ENCODE measurements at places on chromosomes 2 and 18.

- DNase-seq, result no peak
These were observed 8.8 kb downstream of the PASK start for GRCh38 chr2:241140445-241140840.

GRCh38 chr2:128472789-128473174 is 154.1 kb upstream of the HS6ST1 start:
- DNase-seq, result no peak

DNA sequence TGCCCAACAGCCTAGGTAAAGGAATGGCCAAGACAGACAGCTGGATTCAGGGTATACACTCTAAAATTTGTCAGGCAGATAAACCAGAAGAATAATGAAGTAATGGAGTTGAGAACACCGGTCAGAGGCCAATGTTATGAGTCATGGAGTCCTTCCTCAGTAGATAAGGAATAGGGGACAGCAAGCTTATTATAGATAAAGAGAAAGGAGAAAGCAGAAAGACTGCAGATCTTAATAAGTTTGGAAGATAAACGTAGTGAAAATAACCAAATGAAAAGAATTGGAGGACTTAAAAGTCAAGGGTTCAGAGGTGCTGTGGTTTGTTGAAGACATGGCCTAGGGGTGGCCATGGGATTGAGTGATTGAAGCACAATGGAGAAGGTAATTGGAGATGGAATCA is 63.5 kb upstream of the NFE2L2 start:
- no peak for DNase-seq

DNA sequence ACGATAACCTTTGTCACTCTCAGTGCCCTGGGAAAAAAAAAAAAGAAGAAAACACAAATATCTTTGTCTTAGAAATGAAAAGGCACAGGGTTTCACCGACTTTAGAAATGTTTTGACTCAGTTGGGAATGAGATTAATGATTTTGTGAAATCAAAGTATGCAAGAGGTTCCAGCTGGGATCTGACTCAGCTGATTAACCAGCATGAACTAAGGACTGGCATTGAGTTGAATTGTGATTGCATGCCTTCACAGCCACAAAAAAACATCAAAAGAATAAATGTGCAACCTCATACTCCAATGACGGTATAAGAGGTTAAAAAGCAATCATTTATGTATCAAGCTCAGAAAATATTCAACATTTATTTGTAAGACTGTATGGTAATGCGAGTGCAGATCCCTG is 566.6 kb upstream of the DSEL start:
- DNase-seq, result no peak

- no peak for DNase-seq
These were observed 2.8 kb downstream of the GATA6 start for GRCh38 chr18:22172120-22172582.

DNA sequence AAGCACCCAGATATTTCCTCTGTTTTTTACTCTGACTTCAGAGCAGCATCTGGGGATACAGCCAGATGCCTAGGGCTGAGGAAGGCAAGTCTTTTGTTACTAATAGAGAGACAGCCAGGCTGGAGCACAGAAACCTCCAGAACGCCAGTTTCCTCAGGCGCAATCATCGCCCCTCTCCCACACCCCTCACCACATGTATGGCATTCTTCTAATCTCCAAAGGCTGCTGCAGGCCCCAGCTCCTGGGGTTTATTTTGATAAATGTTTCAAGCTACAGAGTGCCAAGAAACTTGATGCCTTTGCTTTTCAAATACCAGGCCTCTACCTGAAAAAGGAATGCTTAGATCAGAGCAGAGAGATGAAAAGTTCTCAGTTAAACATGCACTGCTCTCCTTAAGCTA is 283.6 kb downstream of the RBM43 start:
- DNase-seq, result no peak

- DNase-seq, result no peak
These were observed 79.3 kb downstream of the SDC1 start for GRCh38 chr2:20145497-20146193.

DNA sequence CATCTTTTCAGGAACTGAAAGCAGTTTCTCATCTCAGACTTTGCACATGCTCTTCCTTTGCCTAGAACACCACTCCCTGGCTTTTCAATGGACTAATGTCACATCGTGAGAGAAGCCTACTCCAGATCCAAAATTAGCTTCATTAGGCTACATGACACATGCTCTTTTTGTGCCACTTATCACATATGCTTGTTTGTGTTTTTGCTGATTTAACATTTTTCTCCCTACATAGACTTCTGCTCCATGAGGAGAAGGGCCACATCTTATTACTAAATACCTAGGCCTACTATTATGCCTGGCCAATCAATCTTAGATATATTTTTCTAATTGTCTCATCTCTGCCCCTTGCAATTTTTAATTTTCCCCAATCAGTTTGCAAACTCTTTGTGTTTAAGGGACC is 186.4 kb upstream of the LHCGR start:
- no peak for DNase-seq

GRCh38 chr2:134738141-134738870 is 19.5 kb upstream of the TMEM163 start:
- no peak for DNase-seq

- no peak for DNase-seq
These were observed 31.9 kb downstream of the TWIST2 start for GRCh38 chr2:238879621-238880377.

- no peak for DNase-seq
These were observed 87.5 kb downstream of the SATB2 start for GRCh38 chr2:199370150-199370780.

- no peak for DNase-seq
These were observed 213.8 kb downstream of the HRH4 start for GRCh38 chr18:24674200-24674599.

DNA sequence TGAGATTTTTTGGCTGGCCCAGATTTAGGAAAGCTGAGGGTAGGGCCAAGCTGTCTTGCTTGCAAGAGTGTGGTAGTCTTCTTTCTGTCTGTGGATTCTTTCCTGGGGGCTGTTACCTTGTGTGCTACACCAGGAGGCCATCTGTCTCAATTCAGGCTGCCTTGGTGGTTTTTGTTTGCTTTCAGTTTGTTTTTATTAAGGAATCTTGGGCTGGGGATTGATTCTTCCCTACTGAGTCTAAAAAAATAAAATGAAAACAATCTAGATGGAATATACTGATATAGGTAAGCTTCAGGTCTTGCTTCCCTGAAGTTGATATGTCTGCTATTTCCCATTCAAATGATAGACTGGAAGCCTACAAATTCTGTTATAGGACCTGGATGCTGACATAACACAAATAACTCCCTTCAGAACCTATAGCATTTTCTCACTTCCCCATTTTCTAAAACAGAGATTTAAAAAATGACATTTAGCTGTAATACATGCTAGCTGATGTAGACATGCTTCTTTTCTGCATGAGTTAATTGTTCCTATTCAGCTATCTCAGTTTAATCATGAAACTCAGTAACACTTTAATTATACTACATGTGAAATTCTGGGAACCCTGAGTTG is 5.3 kb downstream of the LHCGR start:
- DNase-seq, result no peak

- no peak for DNase-seq
These were observed 93.9 kb downstream of the FARSB start for GRCh38 chr2:222561817-222562645.

DNA sequence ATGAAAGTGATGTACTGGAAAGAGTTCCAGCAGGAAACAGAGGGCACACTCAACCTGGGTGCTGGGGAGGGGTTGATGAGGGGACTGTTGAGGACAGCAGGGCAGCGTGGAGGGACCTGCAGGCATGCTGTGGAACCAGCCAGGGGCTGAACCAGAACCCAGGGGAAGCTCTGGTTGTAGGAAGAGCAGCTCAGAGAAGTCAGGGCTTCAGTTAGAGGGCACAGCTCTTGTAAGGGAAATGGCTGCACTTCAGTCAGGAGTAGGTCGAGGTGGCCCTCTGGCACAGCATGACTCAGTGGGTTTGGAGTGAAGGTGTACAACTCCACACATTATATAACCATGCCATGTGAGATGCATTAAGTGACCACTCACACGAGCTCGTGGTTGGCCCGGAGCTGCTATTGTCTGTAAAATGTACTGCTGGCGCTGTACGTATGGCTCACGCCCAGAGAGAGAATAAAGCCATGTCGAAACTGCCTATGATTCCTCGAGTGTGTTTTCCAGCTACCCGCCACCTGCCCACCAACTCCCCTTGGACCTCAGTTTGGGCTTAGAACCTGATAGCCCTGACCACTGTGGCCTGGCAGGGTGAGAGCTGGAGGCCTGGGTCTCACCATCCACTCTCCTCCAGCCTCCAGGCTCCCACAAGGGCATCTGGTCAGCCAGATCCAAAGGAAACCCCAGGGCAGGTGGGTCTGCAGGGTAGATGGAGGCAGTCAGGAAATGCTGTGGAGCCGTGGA is 136.5 kb upstream of the HS6ST1 start:
- DNase-seq, result no peak

DNA sequence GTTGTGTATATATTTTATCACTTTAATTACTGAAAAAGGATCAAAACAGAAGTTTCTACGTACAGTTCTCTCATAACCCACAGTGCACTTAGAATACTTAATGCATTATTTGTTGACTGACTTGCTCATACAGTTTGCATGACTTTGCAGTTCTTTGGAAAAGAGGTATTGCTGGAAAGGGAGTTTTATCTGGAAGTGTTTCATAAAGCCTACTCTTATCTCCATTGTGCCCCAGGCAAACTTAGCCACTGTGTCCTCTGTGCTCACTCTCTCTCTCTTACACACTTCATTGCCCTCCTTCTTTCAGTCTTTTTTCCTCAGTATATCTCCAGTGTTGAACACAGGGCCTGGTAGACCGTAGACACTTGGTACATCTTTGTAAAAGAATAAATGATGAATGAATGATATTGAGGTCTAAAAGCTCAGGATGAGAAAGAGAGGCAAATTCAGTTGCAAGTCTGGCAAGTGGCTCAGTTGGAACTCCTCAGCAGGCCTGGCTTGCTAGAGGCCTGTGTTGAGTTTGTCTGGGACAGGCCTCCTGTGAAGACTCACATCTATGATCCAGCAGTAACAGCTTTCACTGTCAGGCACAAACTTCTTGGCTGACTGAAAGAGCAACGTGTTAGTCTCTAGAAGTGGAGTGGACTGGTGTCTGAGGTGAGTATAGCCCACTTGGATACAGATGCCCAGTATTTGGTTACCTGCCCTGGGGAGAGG is 56.1 kb downstream of the SETBP1 start:
- DNase-seq, result no peak

- no peak for DNase-seq
These were observed 246.0 kb downstream of the CTNNA2 start for GRCh38 chr2:79758749-79759282.

DNA sequence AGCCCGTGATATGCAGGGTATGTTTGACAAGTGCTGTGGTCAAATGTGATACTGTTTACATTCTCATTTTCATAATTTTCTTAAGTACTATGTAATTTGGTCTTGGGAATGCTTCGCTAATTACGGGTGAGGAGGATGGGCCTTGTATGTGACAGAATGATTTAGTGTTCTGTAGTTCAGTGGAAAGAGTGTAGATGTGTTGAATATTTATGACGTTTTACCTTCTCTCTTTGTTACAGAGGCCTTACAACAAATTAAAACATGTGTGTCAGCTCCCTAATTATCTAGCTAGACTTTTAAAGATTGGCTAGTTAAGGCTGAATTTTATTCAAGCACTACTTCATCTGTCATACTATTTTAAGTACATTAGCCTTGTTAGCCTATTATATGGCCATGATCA is 10.6 kb upstream of the CHRNA1 start:
- DNase-seq, result no peak

DNA sequence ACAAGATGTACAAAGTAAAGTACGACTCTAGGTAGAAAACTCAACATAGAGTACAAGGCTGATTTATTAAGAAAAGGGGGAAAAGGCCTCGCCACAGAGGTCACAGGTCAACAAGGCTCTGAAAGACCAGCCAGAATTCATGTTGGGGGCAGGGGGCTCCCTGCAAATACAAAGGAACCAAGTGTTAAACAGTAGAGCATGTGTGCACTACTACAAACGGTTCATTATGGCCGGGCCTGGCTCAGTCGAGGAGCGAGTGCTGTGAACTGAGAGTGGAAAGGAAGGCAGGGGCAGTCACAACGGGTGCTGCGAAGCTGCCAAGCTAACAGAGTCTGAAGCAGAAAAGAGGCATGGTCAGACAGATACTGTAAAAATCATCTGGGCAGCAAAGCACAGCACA is 77.1 kb downstream of the MBOAT2 start:
- no peak for DNase-seq

DNA sequence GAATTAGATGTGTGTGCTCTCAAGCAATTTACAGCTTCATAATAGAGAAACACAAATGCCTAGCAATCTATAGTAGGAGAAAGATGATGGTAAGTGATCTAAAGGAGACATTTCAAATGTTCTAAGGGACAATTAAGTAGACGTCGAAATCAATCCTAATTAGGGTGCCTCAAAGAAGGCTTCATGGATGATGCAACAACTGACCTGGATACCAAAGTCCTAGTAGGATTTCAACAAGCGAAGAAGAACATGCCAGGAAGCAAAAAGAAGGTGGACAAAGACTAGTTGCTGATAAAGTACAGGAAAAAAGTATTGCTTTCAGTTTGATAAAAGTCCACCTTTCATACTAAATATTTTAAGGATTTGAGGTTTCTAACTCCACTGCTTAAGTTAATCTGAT is 12.5 kb downstream of the FIGN start:
- no peak for DNase-seq

DNA sequence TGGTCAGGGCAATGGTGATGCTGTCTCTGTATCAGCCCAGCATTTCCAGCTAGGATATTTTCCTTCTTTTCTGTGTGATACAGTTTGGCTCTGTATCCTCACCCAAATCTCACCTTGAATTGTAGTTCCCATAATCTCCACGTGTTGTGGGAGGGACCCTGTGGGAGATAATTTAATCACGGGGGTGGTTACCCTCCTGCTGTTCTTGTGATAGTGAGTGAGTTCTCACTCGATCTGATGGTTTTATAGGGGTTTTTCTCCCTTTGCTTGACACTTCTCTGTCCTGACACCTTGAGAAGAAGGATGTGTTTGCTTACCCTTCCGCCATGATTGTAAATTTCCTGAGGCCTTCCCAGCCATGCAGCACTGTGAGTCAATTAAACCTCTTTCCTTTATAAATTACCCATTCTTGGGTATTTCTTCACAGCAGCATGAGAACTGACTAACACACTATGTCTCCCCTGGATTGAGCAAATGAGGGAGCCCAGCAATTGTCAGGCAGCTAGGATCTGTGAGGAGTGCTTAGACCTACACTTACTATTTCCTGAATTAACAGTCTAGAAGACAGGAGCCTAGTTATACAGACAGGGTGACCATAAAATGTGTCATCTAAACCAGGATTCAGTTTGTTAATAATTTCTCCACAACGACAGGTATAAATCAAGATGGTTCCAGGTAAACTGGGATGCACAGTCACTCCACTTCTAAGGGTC is 6.0 kb downstream of the SCN2A start:
- DNase-seq, result no peak

GRCh38 chr18:70461323-70462077 is 172.7 kb downstream of the SOCS6 start:
- DNase-seq, result no peak

- peak; percentile 49 for DNase-seq
These were observed 23.6 kb upstream of the SLC9A4 start for GRCh38 chr2:102449370-102449974.

GRCh38 chr2:218187296-218188015 is 20.7 kb upstream of the CXCR1 start:
- DNase-seq, result no peak

GRCh38 chr2:73938718-73939352 is 12.2 kb downstream of the DGUOK start:
- DNase-seq, result no peak

- DNase-seq, result no peak
These were observed 34.0 kb upstream of the IL37 start for GRCh38 chr2:112876971-112877361.

- no peak for DNase-seq
These were observed 2.2 kb upstream of the CAD start for GRCh38 chr2:27214941-27215340.

- no peak for DNase-seq
These were observed 29.0 kb upstream of the TAF1B start for GRCh38 chr2:9814129-9814868.
